ENCODE measurements at places on chromosomes 4 and X.

DNA sequence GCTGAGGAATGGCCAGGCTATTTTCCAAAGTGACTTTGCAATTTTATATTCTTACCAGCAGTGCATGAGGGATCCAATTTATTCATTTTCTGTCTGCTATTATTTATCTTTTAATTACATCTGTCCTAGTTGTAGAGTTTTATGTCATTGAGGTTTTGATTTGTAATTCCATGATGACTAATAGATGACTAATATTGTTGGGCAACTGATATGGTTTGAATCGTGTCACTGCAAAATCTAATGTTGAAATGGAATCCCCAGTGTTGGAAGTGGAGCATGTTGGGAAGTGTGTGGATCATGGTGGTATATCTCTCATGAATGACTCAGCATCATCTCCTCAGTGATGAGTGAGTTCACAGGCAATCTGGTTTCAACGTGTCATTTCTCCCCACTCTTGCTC lies 201.5 kb downstream of the TBX22 start:
- peak; percentile 0 for DNase-seq

DNA sequence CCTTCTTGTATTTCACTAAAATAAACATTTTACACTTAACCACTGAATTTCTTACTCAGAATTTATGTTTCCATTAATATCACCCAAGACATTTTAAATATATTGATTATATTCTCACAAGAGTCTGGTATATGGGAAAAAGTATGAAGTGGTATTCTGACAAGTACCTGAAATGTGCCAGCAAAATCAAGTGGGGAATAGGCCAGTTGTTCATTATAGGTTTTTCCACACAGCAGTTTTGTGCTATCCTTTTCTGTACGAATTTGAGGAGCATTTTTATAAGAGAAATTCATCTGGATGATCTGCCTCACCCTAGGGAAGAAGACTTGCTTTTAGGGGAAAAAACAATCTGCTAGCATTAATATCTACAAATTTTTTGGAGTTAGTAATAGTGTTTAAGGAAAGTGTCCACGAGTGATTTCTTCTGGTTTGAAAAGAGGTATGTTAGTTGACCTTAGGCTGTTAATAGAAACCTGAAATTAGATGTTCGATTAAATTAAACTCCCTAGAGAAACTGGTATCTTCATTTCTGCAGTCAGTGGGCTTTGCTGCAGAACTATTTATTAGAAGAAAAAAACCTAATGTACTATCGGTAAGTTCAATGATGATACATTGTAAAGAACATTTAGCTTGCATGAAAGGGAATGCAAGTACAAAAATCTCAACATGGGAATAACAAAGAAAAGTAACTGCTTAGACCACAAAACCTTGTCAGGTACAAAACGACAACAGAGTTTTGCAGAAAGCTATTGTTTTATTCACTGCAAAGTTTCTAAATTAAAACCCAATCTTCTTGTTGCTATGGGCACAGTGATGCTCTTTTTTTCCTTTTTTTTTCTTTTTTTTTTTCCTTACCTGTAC lies 1.8 kb downstream of the KLF3 start:
- no peak for DNase-seq

DNA sequence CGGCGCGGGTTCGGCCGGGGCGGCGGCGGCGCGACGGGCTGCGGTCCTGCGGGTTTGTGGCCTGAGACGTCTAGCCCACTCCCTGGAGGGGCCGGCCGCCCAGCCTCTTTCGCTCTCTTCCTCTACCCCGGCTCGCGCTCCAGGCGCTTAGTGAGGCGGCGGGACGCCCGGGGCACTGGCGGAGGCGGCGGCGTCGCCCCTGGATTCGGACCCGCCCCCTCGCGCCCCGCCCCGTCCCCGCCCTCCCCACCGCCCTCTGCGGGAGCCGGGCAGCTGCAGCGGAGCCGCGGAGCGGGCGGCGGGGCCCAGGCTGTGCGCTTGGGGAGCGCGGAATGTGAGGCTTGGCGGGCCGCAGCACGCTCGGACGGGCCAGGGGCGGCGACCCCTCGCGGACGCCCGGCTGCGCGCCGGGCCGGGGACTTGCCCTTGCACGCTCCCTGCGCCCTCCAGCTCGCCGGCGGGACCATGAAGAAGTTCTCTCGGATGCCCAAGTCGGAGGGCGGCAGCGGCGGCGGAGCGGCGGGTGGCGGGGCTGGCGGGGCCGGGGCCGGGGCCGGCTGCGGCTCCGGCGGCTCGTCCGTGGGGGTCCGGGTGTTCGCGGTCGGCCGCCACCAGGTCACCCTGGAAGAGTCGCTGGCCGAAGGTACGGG lies at the start of gene BMP2K:
Gene BMP2K (plus strand): TSS at position 272 of the 650 bp plus-strand sequence. CDS start 194 bp downstream, at position 466.
- peak; percentile 79 for DNase-seq

GRCh38 chrX:12989461-12989860 lies 14.6 kb downstream of the TMSB4X start:
- DNase-seq = no peak

DNA sequence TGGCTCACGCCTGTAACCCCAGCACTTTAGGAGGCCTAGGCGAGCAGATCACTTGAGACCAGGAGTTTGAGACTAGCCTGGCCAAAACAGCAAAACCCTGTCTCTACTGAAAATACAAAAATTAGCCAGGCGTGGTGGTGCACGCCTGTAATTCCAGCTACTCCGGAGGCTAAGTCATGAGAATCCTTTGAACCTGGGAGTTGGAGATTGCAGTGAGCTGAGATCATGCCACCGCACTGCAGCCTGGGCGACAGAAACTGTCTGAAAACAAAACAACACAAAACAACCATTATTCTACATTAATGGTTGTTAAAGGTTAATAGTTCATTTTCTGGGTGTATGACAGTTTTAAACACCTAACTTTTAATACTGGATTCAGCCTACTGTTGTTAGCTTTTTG lies 1.6 kb upstream of the SMARCA5 start:
- DNase-seq = no peak

DNA sequence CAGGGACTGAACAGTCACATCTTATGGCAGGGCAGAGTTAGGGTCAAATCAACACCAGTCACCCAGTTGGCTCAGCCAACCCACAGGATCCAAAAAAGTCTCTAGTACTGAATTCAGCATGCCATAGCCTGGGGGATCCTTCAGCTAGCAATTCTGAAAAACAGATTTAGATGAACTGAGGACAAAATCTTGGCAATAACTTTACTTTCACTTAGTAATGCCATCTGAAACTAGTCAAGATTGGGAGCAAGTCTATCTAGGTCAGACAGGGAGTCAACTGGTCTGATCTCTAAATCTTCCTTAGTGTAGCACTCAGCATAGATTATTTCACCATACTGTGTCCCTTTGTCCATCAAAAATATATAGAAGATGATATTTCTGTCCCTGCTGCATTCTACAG lies 76.0 kb downstream of the HHIP start:
- no peak for DNase-seq

DNA sequence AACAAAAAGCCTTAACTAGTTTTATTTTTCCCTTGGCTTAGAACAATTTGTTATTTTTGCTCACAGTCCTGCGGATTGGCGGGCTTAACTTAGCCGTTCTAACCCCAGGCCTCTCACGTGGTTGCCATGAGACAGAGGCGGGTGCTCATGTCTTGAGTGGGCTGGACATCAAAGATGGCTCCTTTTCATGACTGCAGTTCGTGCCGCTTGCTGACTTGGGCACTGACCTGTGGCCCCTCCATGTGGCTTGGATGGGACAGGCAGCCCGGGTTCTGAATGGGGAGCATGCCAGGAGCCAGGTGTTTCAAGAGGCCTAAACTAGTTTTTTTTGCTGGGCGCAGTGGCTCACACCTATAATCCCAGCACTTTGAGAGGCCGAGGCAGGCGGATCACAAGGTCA lies 40.7 kb downstream of the CDS1 start:
- DNase-seq = no peak

GRCh38 chr4:25500626-25501316 lies 123.7 kb downstream of the ANAPC4 start:
- DNase-seq = no peak

GRCh38 chrX:64195862-64196261 lies 9.6 kb downstream of the AMER1 start:
- DNase-seq = no peak
